ENCODE measurements at places on chromosomes 13 and 19. TPM values are rescaled to one million over a fixed set of nuclear protein-coding genes. Genes with fewer than 3 reads are reported as not detected.

DNA sequence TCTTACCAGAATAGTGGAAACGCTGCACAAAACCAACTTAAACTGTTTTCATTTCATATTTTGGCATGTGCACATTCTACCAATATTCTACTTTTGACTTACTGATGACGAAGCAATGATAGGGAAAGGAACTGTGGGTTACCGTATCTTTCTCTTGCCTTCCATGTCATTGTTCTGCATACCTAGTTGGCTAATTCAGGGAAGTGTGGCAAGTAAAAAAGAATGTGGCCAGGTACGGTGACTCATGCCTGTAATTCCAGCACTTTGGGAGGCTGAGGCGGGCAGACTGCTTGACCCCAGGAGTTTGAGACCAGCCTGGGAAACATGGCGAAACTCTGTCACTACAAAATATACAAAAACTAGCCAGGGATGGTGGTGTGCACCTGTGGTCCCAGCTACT lies 108.2 kb downstream of the SIPA1L3 start:
- no peak for DNase-seq

- no peak for DNase-seq
Observed at GRCh38 chr13:46605825-46606554, 53.0 kb downstream of the LRCH1 start.

GRCh38 chr19:10421240-10422045 lies 1.1 kb downstream of the PDE4A start:
- DNase-seq, result no peak

GRCh38 chr13:75422028-75422427 lies 59.9 kb downstream of the TBC1D4 start:
- no peak for DNase-seq

GRCh38 chr19:3055741-3056416 lies 6.4 kb downstream of the TLE5 start:
- DNase-seq, result no peak

- DNase-seq, result peak; percentile 62
Observed at GRCh38 chr19:16586991-16587832, 15.0 kb upstream of the SLC35E1 start.

GRCh38 chr19:35225951-35226350 lies 2.6 kb downstream of the FAM187B start:
- DNase-seq, result no peak

- DNase-seq, result no peak
Observed at GRCh38 chr13:59689057-59689456, 474.7 kb downstream of the DIAPH3 start.

GRCh38 chr13:91347996-91348905 lies 764 bp downstream of the MIR17HG start:
- peak; percentile 82 for DNase-seq

- no peak for DNase-seq
Observed at GRCh38 chr19:7492558-7492957, 3.7 kb upstream of the PEX11G start.

DNA sequence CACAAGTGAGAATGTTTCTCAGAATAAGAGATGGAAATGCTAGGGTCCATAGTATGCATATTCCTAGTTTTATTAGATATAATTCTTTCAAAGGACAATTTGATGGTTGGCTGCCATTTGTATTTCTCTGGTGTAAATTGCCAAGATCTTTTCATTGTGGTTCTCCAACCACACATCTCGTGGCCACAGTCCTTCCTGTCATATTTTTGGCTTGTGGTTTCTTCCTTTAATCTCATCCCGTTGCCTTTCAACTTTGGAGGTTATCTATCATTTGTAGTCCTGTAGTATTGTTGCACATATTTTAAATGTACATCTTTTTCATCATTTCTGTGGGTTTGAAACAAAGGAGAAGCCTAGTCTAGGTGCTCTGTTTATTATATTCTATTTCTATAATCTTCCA lies 61.2 kb downstream of the WASF3 start:
- no peak for DNase-seq

- DNase-seq, result peak; percentile 57
Observed at GRCh38 chr19:45798995-45799517, 6.4 kb upstream of the DMWD start.

- DNase-seq, result no peak
Observed at GRCh38 chr19:53290758-53291549, 23.4 kb upstream of the VN1R4 start.

DNA sequence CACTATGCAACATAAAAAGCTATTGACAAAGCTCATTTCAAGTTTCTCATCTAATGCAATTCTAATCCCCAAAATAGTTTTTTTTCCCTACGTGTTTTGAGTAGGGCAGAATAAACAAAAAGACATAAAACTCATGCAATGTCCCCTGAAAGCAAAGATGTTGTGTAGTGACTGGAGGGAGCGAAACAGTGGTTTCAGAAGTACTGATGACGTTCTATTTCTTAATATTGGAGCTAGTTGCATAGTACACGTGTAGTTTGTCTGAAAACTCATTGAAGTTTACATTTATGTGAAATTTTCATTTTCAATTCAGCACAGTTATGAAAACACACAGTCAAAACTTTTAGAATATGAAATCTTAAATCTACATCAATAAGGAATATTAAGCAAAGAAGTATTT lies 31.6 kb downstream of the USP12 start:
- DNase-seq, result no peak

DNA sequence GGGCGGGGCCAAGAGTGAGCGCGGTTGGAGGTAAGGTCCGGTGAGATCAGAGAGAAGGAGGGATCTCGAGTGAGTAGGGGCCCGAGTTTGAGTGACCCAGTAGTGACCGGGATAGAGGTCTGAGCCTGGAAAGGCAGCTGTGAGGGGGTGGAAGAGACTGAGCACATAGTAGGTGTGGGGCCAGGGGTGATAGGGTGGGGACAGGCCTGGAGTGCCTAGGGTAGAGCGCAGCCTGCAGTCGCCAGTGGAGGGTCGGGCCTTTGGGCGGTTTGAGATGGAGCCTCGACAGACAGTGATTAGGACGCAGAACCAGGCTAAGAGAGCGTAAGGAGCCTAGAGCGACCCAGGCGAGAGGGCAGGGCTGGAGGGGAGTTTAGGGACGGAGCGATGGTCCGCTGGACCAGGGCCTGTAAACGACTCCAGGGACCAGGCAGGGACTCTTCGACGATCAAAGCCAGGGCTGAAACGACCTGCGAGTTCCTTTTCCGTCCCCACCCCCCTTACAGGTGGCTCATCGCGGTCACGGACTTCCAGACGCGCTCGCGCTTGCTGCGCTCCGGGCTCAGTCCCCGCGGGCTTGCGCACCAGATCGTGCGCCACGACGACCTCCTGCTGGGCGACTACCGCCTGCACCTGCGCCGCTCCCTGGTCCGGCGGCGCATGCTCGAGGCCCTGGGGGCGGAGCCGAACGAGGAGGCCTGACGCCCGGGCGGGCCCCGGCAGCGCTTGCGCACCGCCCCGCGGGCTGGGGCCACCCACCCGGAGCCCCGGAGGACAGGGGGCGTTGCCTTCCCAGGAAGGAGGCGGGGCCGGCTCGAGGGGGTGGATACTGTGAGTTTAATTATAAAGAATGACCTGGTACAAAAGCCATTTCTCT lies 9.4 kb downstream of the C19orf81 start:
- no peak for DNase-seq

- no peak for DNase-seq
Observed at GRCh38 chr13:91312324-91312723, 35.2 kb upstream of the MIR17HG start.

GRCh38 chr13:80605716-80606115 lies 264.8 kb upstream of the SPRY2 start:
- DNase-seq, result no peak

Gene SMAD9
- not detected for total RNA-seq

Gene NLRP5
- total RNA-seq, result not detected

Gene ZNF229
- total RNA-seq, result 1.2 TPM

Gene PSG1
- not detected for total RNA-seq

Gene OR7D2
- total RNA-seq, result not detected
